ENCODE measurements at places on chromosomes 16 and 17.

DNA sequence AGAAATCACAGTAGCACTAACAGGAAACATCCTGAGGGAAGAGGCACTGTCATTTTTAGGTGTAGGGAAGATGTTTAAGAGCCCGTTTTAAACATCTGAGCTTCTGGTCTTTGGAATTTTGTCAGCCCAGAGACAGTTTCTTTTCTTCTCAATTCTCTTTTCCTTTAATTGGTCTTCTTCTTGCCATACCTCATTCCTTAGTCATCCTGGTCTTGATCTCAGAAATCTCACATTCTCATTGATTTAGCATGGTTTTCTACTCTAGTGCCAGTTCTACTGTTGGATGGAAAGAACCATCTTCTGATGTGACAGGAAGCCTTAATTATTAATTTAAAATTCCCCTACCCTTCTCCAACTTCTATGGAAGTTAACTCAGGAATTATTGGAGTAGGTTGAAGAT lies 25.4 kb downstream of the BMERB1 start:
- DNase-seq = no peak

GRCh38 chr17:62696726-62697490 lies 69.4 kb downstream of the MRC2 start:
- no peak for DNase-seq

GRCh38 chr17:8857919-8858318 lies 9.6 kb downstream of the PIK3R6 start:
- peak; percentile 33 for DNase-seq

- no peak for DNase-seq
Observed at GRCh38 chr16:66224626-66225025, 141.9 kb upstream of the CDH5 start.
